MM.1S (cell line): ENCODE measurements at places on chromosomes 16 and 17.
A peak's percentile ranks its signal among the peaks of the same experiment; 100 is the strongest.

DNA sequence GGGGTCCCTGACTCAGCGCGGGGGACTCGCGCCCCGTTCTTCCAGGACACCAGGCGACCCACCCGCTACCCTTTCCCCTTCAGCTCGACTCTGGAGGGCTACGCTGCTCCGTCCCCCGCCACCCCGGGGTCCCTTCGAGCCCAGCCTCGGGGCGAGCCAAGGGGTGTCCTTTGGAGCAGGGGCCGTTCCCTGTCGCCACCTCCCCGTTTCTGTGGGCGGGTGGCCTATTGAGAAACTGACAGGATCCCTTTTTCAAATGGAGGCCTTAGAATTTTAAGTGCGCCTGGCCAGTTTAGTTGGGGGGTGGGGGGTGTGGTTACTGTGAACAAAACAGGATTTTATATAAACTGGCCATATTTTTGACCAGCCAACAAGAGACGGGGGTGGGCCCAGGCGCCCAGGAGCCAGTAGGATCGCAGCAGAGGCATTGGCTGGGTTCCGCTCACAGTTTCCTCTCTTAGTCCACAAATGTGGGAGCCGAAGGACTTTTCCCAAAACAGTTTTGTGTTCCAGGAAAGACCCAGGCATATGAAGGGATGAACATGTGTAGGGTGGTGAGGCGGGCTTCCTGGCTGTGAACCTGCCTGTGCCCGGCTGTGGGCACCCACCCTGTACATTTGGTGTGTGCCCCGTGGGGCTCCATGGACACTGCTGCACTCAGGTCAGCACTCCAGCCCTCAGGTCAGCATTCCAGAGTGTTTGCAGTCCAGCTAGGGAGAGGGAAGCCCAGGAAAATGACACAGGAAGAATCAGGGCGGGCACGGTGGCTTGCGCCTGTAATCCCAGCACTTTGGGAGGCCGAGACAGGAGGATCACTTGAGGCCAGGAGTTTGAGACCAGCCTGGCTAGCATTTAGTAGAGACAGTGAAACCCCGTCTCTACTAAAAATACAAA is 722 bp upstream of the TIMP2 start:
- DNase-seq = no peak

GRCh38 chr17:72764632-72765041 is 327.9 kb downstream of the SLC39A11 start:
- no peak for DNase-seq

DNA sequence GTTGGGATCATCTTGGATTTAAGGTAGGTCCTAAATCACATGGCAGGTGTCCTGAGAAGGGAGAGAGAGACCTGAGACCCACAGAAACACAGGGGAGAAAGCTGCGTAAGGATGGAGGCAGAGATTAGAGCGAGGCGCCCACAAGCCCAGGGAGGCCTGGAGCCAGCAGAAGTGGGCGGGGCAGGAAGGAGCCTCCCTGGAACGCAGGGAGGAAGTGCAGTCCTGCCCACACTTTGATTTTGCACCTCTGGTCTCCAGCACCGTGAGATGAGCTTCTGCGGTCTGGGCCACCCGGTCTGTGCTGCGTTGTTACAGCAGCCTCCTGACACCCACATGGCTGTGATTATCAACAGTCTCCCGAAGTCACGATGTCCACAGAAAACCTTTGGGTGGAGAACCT is 6.4 kb downstream of the DNASE1L2 start:
- DNase-seq = no peak

GRCh38 chr17:47955497-47956461 is 1.9 kb downstream of the PRR15L start:
- DNase-seq = no peak

GRCh38 chr16:56583351-56584168 is 5.8 kb upstream of the MT3 start:
- DNase-seq = no peak

GRCh38 chr17:50275279-50275678 is 1.0 kb downstream of the TMEM92 start:
- no peak for DNase-seq

- no peak for DNase-seq
Observed at GRCh38 chr17:71286625-71287024, 834.2 kb upstream of the SOX9 start.

- DNase-seq = peak; percentile 85
Observed at GRCh38 chr17:21034340-21035235, 8.2 kb downstream of the USP22 start.

DNA sequence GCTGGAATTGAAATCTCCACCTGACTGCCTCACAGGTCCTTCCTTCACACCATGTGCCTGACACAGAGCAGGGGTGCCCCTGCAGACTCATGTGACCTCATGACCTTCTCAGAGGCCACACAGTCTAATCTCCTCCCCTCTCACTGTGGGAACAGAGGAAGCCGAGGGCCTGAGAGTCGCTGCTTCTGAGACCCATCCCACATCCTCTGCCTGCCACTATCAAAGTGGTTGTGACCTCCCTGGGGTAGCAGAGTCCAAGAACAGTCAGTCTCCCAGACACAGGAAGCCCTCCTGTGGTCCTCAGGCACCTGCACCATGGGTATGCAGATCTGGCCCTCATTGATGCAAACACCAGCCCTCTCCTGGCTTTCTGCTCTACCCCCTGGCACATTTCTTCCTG is 78.5 kb downstream of the RAB11FIP4 start:
- no peak for DNase-seq

DNA sequence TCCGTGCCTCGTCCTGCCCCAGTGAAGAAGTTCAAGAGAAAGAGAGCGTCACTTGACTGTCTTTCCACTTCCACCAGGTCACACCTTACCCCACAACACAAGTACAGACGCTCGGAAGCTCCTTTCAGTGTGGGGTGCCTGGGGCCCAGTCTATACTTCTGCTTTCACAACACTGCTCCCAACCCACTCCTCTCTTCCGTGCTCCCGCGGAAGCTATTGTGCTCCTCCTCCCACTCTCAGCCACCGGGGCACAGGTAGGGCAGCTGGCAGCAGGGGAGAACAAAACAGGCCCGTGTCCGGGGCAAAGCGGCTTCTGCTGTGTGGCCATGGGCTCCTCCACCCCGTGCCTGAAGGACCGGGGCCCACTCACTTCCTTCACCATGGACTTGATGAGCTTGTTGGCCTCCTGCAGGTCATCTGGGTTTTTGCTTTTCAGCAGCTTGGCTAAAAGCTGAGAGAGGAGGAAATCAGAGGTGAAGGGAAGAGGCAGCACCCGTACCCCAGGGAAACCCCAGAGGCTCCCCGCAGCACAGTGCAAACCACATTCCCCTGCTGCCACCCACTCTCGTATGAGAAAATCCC is 18.9 kb downstream of the GGA3 start:
- DNase-seq = no peak

DNA sequence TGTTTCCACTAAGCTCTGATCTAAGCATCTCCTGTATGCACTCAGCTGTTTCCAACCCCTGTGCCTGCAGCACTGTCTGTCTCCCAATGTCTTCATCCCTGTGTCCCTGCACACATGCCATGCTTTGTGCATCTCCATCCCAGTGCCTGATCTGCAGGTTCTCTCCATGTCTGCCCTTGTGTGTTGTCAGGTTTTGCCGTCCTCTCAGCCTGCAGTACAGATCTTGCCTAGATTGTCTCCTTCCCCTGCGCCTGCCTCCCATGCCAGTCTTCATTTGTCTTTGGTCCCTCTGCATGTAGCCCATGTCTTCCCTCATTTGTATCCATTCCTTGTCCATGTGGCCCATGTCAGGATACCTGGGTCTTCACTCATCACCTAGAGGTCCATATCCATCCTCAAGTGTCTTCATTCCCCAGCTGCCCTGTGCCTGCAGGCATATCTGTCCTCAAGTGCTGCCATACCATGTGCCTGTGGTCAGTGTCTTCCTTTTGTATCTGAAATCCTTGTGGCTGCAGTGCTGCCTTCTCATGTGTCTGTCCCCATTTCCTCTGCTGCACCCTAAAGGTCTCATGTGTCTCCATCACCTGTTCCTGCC is 71.5 kb downstream of the TNFRSF13B start:
- DNase-seq = no peak

DNA sequence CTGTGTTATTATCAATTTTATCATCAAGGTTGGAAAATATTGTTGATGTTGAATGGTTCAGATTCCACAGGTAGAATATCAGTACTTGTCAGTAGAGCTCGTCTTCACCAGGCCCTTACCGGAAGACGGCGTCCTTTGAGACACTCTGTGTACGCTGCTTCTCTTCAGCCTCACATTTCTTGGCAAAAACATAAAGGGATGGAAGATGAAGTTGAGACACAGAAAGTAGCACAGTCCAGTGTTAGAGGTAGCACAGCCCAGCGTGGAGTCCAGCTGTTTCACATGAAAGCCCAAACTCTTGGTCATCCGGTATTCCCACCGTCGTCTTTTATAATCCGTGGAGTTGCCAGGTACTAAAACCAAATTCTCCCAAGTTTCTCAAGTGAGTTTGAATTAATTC is 30.4 kb downstream of the ATP2C2 start:
- no peak for DNase-seq

DNA sequence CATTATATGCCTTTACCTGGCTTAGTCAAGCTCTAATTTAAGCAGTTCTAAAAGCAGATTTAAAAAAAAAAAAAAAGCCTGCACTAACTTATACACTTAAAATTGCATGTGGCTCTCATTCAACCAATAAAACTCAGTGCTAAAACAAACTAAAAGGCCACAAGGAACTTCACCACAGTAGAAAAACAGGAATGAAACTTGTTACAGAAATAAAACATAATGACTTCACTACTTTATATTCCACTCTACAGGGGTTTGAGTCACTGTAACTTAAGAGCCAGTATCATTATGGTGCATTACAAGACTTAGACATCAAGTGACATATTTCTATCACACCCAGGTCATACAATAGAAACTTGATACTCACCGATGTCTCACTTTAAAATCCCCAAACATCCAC is 11.1 kb downstream of the CA10 start:
- DNase-seq = peak; percentile 75

DNA sequence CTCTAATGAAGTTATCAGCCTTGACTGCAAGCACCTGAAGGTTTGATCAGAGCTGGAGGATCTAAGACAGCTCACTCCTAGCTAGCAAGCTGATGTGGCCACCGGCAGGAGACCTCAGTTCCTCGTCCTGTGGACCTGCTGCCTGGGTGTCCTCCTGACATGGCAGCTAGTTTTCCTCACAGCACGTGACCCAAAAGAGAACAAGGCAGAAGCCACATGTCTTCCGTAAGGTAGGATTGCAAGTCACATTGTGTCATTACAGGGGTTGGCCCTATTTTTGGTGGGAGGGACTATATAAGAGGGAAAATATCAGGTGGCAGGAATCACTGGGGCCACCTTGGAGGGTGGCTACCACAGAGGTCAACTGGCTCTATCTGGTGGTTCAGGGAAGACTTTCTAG is 18.1 kb upstream of the WWOX start:
- DNase-seq = no peak

DNA sequence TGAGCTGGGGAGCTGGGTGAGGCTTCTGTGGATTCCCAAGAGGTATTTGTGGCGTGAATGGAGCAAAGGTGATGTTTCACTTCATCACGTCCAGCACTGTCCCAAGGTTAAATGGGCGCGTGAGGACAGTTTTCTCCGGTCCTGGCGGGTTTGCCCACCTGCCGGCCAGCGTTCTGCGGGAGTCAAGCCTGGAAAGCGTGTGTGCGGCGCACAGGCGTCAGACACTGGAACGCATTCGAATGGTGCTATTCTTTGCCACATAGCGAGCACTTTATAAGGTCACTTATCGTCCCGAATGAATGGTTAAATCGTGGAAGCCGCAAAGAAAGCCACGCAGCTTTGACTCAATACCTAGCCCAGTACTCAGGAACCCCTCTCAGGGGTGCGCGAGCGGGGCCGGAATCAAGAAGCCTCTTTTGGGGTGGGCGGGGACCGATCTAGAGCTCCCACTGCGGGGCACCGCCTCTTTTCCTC is 446 bp upstream of the PSMD11 start:
- DNase-seq = no peak

DNA sequence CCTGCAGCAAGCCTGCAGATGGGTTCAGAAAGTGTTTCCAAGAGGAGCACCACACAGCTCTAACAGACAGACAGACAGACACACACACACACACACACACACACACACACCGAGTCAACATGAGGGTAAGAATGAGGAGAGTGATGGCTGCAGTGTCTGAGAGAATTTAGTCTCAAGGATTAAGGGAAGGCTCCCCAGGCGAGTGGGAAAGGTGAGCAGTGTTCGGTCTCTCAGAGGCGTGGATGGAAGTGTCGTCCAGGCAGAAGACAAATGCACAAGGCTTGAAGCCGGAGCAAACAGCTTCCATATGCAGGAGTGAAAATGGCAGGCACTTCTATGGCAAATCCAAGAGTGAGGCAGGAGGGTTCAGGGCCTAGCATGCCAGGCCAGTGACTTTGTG is 770.1 kb downstream of the KCNJ18 start:
- DNase-seq = no peak

DNA sequence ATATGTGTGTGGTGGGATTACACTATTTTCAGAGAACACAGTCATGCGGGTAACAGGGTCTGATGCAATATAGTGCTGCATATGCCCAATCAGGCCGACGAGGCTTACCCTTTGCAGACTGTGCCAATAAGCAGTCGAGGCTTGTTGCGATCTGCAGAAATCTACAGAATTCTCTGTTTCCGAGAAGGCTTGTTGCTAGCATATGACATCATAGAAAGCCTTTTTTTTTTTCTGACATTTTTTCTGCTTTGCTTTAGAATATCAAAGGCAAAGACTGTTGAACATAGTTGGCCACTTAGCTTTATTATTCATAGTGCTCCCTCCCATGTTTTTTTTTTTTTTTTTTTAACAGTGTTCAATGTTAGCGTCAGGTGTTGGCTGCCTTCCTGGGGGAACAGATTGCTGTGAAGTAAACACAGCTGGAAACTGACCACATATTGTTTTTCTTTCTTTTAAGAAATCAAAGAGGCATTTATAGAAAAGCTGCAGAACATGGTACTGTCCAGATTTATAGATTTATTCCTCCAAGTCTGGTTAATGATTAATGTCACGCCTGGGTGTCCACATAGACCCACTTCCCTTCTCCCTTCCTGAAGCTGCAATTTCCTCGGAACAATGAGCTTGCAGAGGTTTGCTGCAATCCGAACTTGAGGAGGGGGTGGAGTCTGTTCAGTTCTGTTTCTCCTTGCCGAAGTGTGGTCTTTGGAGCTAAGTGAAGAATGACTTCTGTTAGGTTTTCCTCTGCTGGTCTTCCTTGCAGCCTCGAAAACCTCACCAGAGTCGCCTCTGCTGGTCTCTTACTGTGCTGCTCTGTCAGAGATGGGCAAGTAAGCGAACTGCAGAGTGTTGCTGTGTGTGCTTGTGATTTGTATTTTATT is 87.3 kb downstream of the MAP2K6 start:
- DNase-seq = no peak

- DNase-seq = no peak
Observed at GRCh38 chr17:81000631-81001357, 9.2 kb downstream of the CHMP6 start.

- DNase-seq = no peak
Observed at GRCh38 chr17:50207792-50208567, 6.5 kb upstream of the COL1A1 start.
